SK-N-MC (cell line): ENCODE measurements at places on chromosomes 12 and 14.

DNA sequence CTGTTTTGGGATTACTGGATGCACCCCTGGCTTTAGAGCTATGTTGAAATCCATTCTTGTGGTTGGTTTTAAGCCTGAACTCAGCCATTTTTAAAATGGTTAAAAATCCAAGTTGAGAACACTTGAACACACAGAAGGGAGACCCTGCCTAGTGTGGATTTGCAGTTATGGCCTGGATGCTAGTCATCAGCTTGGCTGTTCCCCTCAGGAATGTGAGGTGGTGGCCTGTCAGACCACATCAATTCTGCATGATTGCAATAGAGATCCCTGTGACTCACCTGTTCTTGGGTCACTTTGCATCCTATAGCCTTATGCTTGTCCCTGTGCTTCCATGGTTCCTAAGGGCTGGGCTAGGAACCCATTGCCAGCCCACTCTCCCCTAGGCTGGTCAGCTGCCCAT lies 454.1 kb downstream of the ATP23 start:
- no peak for DNase-seq

- no peak for DNase-seq
Observed at GRCh38 chr14:60204104-60204842, 39.1 kb upstream of the DHRS7 start.

- no peak for DNase-seq
Observed at GRCh38 chr14:69354383-69355153, 43.5 kb downstream of the ERH start.

- no peak for DNase-seq
Observed at GRCh38 chr12:123859035-123859434, 96.9 kb downstream of the DNAH10 start.

DNA sequence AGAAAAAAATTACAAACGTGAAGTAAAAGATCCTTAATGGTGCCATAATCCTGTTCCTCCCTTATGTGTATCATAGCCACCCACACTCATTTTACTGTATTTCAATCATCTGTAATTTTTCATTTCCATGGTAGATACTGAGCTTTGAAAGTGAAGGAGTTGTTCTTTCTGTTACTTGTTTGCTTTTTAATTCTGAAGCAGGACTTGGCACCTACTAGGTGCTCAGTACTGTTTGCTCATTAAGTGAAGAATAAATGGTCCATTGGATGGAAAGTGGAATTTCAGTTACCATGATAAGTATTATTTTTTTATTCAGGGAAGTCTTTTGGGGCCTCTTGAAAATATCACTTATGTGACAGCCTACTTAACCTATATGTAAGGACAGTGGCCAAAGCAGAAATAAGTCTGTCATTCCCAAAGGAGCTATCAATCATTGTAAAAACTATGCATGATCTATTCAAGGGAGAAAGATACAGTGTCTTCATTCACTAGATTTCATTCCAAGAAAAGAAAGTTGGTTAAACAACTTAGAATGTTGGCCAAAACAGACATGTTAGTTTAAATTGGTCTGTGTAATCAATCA lies 1244.4 kb upstream of the SEL1L start:
- DNase-seq = no peak

- no peak for DNase-seq
Observed at GRCh38 chr12:113322343-113322742, 12.6 kb downstream of the SLC8B1 start.

- no peak for DNase-seq
Observed at GRCh38 chr12:115259968-115260747, 576.2 kb upstream of the TBX3 start.

- no peak for DNase-seq
Observed at GRCh38 chr12:49705479-49706134, 1.6 kb downstream of the FMNL3 start.

GRCh38 chr12:64714551-64714968 lies 44.6 kb downstream of the GNS start:
- DNase-seq = no peak

DNA sequence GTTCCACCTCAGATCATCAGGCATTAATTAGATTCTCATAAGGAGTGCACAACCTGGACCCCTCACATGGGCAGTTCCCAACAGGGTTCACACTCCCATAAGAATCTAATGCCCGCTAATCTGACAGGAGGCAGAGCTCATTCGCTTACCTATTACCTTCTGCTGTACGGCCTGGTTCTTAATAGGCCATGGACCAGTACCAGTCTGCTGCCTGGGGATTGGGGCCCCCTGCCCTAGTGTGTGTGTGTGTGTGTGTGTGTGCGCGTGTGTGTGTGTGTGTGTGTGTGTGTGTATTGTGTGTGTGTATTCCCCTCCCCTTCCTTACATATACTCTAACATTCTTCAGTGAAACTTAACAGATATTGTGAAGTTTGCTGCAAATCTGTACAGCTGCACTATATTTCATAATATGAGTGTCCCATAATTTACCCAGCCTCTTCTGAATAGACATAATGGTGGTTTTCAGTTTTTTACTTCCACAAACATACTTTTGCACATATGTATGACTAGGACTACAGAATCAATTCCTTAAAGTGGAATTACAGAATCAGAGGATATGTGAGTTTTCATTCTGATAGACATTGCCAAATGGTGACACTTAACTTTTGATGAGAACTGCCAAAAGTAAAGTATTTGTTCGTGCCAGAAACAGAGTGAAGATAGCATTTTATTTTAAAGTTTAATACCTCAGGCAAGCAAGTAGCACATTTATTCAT lies 205.2 kb upstream of the EEA1 start:
- DNase-seq = no peak

DNA sequence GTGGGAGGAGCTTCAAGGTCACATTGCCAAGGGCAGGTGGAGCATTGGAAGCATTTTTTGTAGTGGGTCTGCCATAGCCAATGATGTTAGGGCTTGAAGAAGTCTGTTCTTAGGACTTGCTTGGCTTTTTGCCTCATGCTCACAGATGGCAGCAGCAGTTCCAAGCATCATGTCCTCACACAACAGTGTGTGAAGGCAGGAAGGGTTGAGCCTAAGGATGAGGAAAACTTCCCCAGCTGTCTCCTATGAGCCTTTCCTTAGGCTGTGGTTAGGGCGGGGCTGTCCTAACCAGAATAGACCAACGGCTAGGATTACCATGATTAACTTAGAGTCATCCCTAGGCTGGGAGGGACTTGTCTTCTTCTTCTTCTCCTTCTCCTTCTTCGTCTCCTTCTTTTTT lies 76.2 kb upstream of the KCNA1 start:
- no peak for DNase-seq

DNA sequence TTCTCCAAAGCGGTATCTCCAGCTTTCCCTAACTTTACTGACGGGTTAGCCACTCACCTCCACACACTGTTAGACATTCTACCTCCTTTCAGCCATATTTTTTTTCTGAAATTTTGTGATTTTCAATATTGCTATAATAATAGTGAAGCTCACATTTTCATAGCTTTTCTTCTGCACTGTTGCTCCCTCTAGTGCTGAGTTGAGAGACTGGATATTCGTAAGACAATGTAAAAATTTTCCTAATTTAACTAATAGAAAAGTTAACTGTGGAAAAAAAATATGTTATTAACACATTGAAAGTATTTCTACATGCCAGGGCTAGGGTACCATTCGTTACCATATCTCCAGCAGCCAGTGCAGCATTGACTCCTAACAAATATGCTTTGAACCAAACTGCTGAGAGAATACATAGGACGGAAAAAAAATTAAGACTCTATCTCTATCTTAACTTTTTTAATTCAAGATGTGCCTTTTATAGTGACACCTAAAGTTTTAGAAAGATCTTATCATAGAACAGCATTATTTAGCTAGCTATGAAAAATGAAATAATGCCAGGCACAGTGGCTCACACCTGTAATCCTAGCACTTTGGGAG lies 48.7 kb upstream of the ABCC9 start:
- no peak for DNase-seq

- no peak for DNase-seq
Observed at GRCh38 chr12:10853776-10854175, 4.5 kb upstream of the PRR4 start.

DNA sequence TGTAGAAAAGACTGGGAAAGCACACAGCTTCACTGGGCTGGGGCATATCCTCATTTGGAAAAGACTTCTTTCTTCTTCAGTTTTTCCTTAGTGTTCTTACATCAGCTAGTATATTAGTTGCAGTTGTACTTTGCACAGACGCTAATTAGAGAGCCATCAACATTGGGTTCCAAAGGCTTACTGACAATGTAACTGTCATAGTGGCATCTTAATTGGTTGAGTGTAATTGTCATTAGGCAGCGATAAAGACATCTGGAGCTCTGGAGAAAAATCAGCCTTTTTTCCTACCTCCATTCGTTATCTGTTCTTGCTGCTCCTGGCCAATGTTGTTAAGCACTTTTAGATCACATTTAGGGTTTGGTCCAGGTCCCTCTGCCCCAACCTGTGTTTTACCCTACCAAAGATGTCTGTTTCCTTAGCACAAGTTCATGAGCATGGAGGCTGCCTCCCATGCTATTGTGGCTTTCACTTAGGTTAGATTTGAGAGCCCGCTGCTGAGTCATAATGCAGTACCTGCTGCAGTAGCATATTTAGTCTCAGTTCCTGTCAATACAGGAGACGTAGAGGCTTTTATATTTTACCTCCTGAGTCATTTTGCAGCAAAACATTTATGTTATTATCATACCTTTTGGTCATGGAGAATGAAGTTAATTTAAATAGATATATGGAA lies 49.2 kb downstream of the FBXW8 start:
- DNase-seq = no peak

- no peak for DNase-seq
Observed at GRCh38 chr12:52670961-52671360, 9.2 kb downstream of the KRT1 start.

GRCh38 chr12:27733052-27733656 lies 22.5 kb downstream of the MRPS35 start:
- no peak for DNase-seq

GRCh38 chr14:101772770-101773169 lies 11.3 kb downstream of the PPP2R5C start:
- DNase-seq = no peak

DNA sequence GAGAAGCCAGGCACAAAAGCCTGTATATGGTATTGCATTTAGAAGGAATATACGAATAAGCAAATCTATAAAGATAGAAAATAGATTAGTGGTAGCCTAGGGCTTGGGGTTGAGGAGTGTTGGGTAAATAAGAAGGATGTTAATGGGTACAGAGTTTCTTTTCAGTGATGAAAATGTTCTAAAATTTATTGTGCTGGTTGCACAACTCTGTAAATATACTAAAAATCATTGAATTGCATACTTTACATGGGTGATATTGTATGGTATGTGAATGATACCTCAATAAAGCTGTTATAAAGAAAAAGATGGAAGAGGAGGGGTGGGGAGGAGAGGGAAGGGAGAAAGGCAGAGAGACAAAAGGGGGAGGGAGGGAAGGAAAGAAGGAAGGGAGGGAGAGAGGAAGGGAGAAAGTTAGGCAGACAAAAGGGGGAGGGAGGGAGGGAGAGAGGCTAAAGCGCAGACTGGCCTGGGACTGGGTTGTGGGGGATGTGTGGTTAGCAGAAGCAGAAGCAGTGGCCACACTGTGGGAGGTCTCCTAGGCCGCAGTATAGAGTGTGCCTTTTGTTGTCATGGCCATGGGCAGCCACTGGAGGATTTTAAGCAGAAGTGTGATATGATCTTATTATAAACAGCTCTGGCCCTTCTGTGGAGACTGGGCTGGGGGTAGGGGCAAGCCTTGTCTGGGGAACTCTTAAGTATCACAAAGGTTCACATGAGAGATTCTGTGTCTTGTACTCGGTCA lies 73.6 kb upstream of the ELK3 start:
- no peak for DNase-seq

- peak; percentile 16 for DNase-seq
Observed at GRCh38 chr14:24710403-24711112, 76.6 kb upstream of the GZMB start.

DNA sequence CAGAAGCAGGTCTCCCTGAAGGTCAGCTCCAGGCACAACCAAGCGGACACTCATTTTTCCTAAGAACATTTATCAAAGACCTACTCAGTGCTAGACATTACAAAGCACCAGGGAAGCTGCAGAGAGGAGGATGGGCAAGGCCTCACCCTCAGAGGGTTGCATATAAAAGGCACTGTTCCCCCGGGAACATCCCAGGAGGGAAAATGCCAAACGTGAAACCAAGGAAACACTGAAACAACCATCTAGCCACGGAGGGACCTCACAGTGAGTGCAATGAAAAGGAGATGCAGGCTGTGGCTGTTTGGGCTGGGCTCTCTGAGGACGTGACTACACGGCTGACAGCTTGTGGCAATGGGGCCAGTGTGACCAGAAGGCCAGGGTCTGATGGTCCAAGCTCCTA lies 117.4 kb upstream of the VASH1 start:
- DNase-seq = no peak
